Stimulated activated CD8-positive, alpha-beta memory T cell treated with anti-CD3 and anti-CD28 coated beads, Interleukin-4, amount 100 ng/mL, for 24 hours (primary cell): ENCODE measurements at places on chromosomes 7 and 10.

DNA sequence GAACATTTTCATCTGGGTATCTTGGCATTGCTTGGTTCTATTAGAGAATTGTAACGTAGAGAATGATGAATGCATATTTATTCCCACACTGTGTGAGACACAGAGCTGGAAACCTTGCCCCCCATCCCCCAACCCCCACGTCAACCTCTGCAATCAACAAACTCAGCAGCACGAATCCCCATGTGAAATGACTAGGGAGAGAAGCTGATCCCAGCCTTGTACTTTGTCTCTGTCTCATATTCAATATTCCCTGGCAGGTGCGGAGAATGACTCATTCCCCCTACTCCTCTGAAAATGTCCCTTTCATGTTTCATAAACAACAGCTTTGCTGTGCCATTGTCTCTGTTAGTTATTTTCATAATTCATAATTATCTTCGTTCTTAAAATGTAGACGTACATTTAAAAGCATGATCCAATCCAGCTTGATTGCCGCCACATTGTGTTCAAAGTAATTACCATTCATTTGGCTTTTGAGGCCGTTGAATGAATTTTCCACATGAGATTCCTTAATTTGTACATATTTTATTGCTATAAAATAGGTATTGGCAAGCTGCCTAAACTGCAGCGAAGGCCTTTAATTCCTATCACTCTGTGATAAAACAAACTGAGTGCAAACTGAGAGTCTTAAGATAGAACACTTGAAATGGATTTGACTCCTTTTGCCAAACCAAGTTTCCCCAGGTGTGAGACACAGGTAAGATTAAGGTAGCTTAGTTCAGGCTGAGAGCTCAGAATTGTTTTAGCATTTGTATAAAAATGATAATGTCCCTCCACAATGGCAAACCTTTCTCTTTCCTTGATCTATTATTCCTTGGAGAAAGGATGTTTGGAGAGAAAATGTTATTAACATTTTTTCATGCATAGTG is 920.2 kb downstream of the TYW1 start:
- DNase-seq = no peak

- DNase-seq = no peak
Observed at GRCh38 chr7:113856010-113856409, 62.8 kb downstream of the PPP1R3A start.

- DNase-seq = no peak
Observed at GRCh38 chr7:121620206-121620605, 224.1 kb upstream of the FAM3C start.

GRCh38 chr10:61821153-61821552 is 80.3 kb upstream of the ARID5B start:
- no peak for DNase-seq

DNA sequence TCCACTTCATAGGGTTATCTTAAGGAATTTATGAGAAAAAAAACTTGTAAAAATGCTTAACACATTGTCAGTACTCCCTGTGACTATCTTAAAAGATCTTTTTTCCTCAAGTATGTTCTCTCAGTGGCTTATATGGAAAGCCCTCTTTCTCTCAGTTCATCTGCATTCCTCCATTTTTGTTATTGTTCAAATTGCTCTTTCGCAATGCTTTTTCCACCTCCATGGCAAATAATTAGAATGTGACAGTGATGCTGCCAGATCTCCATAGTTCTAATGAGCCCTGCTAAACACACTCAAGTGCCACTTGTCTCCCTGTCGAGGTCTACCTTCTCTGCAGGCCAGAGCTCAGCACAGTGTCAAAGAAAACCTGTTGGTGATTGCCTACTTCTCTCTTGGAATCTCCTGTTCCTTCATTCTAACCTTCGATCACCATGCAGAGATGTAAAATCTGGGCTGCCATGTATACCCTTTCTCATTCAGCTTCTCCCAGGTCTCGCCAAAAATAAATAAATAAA is 37.2 kb upstream of the ABCB5 start:
- no peak for DNase-seq

GRCh38 chr10:17730667-17731066 is 21.3 kb upstream of the TMEM236 start:
- DNase-seq = no peak

DNA sequence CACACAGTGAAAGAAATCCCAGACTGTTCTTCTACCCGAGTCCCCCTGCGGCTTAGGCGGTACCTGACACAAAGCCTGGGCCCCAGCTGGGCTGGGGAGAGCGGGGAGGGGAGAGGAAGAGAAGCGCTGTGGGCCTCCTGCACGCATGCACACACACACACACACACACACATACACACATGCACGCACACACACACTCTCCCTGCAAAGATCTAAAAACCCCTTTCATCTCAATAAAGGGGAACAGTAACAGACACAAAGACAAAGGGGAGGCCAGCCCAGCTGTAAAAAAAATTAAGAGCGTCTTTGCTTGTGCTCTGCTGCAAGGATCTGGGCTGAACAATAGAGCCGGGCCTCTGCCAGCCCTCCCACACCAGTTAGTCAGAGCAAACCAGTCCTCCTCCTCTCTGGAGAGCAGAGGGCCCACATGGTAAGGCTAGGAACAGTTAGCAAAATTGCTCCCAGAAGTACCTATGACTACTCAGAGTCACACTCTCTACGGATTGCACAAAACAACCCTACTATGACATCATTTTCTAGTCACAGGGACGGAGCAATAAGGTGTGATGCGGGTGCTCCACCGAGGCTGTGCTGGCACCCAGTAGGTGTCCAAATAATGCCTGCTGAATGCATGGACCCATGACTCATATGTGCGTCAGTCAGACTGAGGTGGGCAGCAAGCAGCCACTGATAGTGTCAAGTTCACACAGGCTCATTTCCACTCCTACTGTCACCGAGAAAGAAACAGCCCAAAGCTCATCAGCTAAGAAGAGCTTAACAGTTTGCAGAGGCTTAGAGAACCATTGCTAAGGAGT is 9.2 kb downstream of the ITPRIP start:
- DNase-seq = peak; percentile 66

- DNase-seq = no peak
Observed at GRCh38 chr7:112897839-112898431, 107.7 kb upstream of the TMEM168 start.

DNA sequence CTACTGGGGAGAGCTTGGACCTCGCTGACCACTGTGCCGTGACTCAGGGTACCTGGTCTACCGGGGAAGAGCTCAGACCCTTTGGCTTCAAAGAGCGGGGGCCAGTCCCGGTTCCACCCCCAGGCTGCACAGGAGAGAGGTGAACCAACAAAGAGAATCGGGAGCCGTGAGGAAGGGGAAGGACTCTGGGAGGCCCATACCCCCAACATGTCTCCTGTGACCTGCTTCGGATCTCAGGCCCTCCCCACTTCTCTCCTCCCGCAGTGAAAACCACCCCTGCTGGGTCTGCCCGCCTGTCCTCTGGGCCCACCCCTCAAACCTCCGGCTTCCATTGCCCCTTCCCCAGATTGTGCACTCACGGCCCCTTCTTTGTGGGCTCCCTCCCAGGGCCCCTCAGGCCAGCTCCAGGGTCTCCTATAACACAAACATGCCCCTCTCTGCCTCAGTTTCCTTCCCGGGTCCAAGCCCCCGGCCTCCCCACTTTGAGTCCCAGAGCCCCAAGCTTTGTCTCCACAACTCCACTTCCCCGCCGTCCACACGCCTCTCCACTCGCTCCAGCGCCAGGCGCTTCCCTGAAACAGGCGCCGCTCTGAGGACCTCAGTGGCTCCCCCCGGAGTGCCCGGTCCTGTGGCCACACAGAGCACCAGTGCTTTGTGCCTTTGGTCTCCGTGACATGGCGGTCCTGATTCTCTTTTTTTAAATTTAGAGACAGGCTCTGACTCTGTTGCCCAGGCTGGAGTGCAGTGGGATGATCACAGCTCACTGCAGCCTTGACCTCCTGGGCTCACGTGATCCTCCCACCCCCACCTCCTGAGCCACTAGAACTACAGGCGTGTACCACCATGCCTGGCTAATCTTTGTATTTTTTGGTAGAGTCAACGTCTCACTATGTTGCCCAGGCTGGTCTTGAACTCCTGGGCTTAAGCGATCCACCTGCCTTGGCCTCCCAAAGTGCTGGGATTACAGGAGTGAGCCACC is 7.5 kb upstream of the INTS1 start:
- no peak for DNase-seq

DNA sequence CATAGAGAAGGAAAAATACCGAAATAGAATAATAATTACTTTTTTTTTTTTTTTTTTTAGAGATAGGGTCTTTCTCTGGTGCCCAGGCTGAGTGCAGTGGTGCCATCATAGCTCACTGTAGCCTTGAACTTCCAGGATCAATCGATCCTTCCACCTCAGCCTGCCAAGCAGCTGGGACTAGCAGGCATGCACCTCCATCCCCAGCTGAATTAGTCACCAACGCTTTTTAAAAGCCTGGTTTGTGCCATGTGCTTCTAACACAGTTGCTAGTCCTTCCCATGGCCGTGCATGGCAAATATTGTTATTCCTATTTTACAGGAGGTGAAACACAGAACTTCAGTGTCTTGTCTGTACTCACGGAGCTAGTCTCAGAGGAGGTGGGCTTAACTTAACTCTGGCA is 23.2 kb downstream of the LYZL2 start:
- no peak for DNase-seq

GRCh38 chr7:24980534-24981170 is 674 bp upstream of the OSBPL3 start:
- no peak for DNase-seq

GRCh38 chr10:101761226-101761625 is 14.7 kb downstream of the FGF8 start:
- DNase-seq = no peak

DNA sequence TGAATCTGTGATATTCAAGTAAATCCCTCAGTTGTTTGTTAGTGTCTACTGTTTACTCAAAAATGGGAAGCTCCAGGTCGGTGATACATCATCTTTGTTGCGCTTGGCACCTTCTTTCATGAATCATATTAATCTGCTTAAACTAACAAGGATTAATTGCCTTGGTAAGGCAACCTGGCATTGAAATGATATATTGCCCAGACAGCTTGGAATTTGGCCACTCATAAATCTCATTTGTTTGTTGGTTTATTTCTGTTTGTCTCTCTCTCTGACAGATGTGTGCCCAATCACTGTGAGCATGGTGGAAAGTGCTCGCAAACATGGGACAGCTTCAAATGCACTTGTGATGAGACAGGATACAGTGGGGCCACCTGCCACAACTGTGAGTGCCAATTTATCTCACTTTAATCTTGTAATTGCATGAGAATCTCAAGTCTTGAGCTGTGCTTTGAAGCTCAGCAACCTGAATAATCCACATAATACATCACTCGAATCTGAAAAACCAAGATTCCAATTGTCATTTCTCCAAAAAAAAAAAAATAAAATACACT is 1104.8 kb upstream of the C7orf33 start:
- no peak for DNase-seq

DNA sequence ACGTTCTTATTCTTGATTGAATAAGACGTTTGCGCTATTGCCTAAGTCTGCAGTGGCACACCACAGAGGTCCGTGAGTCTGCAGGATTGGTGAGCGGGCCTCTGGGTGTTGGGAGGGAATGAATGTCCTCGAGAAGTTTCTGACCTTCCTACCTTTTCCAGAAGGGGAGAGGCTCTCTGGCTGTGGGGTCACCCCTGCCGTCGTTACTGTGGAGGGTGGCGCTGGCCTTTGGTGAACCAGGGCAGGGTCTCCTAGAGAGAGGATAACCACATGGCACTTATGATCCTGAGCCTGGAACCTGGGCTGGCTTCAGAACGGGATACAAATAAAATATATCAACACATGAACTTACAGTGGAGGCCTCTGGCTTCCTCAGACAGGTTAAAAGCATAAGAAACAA is 13.8 kb downstream of the IL15RA start:
- no peak for DNase-seq

- DNase-seq = no peak
Observed at GRCh38 chr7:1999278-1999984, 233.3 kb downstream of the MAD1L1 start.

- DNase-seq = no peak
Observed at GRCh38 chr10:3225561-3225960, 53.0 kb upstream of the PITRM1 start.

DNA sequence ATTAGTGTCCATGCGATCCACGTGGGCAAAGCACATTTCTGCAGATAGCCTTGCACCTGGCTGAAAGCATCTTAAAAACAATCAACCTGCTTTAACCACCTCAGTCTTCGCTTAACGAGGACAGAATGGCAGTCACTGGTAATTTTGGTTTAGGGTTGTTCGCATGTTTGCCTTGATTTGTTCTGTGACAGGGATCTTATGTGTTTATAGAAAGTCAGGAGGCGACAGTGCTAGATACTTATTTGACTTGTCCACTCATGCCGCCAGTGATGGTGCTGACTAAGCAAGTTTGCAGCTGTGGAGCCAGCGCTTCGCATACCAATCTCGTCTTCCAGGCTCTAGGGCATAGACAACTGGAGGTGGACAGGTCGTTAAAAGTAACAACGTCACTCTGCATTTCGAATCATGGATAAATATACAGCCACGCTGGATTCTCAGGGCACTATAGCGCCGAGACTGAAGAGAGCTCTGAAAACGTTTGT is 1.2 kb upstream of the TMEM243 start:
- DNase-seq = no peak

DNA sequence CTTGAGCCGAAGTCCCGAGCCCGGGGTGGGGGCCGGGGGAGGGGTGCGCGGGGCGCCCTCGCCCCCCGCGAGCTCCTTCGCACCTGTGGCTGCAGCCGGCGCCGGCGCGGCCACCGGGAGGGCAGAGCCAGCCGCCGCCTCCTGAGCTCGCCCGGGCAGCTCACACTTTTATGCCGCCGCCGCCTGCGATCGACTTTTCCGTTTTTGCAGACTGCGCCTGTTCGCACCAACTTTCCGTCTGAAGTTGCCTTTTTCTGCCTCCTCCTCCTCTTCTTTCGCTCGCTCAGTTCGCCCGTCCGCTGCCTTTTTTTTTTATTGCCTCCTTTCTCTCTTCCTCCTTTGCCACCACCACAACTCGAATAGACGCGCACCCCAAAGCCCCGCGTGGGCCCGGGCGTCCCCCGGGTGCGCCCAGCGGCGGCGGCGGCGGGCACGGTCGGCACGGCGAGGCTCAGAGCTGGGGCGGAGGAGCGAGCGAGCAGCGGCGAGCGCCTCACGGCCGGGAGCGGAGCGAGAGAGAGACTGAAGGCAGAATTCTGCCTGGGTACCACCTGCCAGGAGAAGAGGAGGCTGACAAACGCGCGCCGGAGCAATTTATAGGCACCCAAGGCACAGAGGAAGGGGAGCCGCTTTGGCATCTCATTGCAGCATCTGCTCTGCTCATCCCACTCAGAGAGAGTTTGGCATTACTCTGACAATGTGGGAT is at the start of gene C1QL3:
TSS of gene C1QL3 (minus strand) at position 569 of the 706 bp plus-strand sequence. CDS start 814 bp downstream, outside the sequence.
- DNase-seq = no peak

DNA sequence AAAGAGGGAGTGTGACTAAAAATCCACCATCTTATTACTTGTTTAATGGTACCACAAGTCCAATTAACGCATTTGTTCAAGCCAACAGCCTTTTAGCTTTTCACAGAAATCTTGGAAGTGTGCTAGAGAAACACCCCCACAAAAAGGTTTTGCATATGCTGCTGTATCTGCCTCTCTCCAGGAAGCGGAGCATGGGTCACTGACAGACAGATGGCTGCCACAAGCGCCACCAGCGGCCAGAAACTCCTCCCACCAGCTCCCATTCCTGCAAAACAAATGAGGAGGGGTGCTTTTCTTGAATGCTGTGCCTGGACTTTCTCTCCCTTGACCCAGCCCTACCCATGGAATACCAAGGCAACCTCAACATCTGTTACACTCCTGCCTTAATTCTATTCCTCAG is 176.3 kb upstream of the LRGUK start:
- no peak for DNase-seq

GRCh38 chr7:83835424-83835823 is 186.5 kb upstream of the SEMA3E start:
- DNase-seq = no peak
